Hippocampal formation (tissue), 2 donors: ENCODE measurements at places on chromosomes 1 and 21.

DNA sequence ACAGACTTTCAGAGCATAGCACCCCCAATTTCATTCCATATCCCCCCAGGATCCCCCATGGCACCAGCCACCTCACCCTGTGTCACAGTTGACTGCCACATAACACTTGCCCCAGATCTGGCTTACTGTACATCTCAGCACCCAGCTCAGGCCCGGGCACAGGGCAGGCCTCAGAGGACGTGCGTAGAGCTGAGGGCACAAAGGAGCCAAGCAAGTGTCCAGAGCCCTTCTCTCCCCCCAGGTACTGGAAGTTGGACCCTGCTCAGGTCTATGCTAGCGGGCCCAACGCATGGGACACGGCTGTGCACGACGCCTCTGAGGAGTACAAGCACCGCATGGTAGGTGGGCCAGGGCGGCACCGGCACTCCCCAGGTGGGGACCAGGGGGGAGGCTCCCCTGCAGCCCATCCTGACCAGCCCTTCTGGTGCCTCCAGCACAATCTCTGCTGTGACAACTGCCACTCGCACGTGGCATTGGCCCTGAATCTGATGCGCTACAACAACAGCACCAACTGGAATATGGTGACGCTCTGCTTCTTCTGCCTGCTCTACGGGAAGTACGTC is 8.0 kb upstream of the SYTL1 start:
- no peak for DNase-seq

- DNase-seq, result no peak
Measured at GRCh38 chr1:150548632-150549495, at the start of gene ADAMTSL4. Gene ADAMTSL4 (plus strand): TSS chr1:150549408. CDS start chr1:150552289, 2,881 bp downstream.

GRCh38 chr1:14698314-14698713 is 99.8 kb downstream of the KAZN start:
- no peak for DNase-seq

DNA sequence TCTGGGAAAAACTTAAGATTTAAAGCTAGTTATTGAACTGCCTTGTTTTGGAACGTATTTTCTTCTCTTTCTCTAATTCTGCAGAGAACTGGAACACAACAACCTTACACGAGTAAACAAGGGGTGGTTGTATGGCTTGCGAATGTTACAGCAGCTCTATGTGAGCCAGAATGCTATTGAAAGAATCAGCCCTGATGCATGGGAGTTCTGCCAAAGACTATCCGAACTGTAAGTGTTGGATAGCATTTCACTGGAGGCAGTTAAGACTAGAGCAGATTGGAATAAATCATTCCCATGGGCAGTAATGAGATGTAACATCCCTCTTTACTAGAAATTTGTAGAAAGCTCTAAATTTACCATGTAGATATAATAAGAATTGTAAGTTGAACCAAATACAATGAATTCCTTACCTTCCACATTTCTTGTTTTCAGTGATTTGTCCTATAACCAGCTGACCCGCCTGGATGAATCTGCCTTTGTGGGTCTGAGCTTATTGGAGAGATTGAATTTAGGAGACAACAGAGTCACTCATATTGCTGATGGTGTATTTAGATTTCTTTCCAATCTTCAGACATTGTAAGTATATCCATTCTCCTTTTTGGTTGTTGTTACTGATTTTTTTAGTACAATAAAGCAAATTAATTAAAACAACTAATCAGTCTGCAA is 22.9 kb downstream of the LRIG2 start:
- DNase-seq, result peak; percentile 72

DNA sequence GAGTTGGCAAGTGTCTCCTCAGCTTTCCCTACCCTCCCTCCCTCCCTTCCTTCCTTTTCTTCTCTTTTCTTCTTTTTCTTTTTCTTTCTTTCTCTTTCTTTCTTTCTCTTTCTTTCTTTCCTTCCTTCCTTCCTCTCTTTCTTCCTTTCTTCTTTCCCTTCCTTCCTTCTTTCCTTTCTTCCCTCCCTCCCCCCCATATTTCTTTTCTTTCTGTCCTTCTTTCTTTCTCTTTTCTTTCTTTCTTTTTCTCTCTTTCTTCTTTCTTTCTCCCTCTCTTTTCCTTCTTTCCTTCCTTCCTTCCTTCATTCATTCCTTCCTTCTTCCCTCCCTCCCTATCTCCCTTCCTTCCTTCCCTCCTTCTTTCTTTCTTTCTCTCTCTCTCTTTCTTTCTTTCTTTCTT is 18.6 kb upstream of the TTC22 start:
- DNase-seq, result no peak

- DNase-seq, result no peak
Measured at GRCh38 chr1:44616284-44616990, 57.8 kb downstream of the TMEM53 start.

DNA sequence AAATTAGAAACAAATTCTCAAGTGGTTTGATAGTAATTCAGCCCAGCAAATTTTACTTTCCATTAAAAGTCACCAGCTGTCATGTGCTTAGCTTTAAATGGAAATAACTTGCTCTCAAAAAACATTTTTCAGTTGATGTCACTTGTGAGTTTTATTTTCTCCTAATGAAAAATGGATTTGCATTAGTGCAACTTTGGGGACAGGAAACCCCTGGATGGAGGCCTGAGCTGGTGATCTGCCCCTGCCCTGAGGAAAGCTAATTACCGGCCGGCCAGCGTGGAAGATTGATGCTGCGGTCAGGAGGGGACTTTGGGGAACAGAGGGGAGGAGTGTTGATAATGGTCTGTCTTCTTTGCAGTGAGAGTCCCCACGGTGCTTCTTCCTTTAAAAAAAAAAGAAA is 66.8 kb upstream of the ANGPTL1 start:
- DNase-seq, result no peak

DNA sequence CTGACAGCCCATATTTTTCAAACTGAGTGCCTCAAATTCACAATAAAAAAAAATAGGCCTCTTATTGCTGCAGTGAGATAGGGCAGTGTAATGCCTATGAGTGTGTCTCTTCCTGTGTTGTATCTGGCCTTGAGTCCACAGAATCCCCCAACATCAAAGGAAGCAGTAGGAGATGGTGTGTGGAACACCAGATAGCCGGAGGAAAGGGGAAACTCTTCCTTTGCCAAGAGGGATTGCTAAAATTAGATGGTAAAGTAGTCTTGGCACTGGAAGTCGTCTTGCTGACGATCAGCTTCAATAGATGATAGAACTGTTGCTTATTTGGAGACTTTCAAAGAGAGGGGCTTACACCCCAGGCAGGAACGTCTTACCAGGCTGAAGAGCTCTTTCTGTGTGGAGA is 51.8 kb downstream of the RUNX1 start:
- DNase-seq, result no peak

DNA sequence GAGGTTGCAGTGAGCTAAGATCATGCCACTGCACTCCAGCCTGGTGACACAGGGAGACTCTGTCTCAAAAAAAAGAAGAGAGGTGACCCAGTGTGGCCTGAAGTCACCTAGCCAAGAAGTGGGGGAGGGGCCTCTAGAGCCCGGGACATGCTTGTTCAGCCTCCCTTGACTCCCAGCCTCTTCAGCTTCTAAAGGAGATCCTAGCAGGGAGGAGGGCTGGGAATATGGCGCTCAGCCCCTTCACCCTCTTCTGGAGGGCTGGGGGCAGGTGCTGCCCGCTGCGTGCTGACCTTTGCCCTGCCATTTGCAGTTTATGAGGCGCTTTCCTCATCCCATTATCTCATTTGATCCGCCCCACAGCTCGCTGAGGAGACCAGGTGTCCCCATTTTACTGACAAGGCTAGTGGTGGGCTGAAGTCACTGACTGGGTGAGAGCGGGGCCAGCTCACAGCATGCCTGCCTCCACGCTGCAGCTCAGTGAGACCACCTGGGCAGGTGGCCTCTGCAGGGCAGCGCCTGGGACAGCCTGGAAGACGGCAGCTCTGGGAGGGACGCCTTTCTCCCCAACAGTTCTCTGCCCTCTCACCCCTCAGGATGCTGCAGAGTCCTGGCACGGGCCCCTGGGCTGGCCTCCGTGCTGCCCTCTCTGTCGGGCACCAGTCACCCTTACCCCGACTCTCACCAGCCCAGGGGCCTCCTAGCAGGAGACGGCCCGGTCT is 7.5 kb downstream of the ELF3 start:
- DNase-seq, result no peak
